ENCODE measurements at places on chromosomes 11 and 22. TPM values are rescaled to one million over a fixed set of nuclear protein-coding genes. Genes with fewer than 3 reads are reported as not detected.

The SLC22A25 gene
- not detected for total RNA-seq

The C22orf42 gene
- not detected for total RNA-seq

GRCh38 chr11:73402834-73403185 is 26.6 kb downstream of the RELT start:
- DNase-seq = no peak

DNA sequence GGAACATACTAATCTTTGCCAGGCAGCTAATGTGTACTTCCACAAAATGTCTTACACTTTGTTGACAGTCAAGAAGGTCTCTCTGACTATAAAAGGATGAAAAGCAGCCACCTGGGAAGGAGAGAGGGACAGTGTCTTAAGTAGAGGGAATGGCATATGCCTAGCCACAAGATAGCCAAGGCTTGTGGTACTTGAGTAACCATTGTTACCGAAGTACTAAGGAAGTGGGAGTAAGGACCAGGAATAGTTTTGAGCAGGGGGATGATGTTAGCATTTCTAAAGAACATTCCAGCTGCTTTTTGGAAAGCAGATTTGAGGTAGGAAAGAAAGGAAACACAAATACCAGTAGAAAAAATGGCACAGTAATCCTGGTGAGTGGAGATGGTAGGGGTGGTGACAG is 3.4 kb downstream of the TMEM126A start:
- DNase-seq = no peak

GRCh38 chr11:4682623-4683419 is 14.8 kb downstream of the OR51E2 start:
- DNase-seq = no peak

DNA sequence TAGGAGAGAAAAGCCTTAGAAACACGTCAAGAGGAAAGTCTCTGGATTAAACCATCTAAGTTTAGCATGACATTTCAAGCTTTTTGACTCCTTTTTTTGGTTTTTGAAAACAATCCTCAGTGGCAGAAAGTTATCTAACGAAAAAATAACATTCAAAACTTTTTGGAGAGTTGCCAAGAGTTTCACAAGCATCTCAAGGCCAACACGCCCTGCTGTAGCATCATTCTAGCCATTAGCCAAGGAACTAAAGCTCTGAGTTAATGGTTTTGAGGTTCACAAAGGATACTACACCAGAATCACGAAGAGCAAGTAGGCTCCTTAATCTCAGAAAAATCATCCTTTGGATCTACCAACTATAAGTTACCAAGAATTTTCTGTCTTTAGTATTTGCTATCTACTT is 94.8 kb downstream of the PICALM start:
- no peak for DNase-seq

DNA sequence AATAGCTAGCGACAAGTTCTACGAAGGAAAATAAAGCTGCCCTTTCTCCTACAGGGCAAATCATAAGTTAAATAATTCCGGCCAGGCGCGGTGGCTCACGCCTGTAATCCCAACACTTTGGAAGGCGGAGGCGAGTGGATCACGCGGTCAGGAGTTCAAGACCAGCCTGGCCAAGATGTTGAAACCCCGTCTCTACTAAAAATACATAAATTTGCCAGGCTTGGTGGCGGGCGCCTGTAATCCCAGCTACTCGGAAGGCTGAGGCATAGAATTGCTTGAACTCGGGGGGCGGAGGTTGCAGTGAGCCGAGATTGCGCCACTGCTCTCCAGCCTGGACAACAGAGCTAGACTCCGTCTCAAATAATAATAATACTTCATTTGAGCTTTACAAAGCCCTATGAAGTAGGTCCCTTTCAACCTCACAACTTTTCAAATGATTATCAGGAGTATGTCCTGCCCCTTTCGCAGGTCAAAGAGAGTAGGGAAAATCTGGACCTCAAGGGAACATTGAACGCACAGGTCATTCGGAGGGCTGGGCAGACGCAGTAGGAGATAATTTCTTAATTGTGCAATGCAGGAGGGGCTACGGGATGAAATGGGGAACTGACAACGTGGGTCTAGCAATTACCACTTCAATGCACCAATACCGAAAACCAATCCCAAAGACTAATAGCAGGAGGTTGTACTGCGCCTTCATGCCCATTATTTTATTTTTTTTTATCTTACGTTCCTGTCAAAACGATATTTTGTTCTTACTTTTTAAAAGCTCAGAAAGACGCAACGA is 590 bp downstream of the COMMD9 start:
- DNase-seq = no peak

DNA sequence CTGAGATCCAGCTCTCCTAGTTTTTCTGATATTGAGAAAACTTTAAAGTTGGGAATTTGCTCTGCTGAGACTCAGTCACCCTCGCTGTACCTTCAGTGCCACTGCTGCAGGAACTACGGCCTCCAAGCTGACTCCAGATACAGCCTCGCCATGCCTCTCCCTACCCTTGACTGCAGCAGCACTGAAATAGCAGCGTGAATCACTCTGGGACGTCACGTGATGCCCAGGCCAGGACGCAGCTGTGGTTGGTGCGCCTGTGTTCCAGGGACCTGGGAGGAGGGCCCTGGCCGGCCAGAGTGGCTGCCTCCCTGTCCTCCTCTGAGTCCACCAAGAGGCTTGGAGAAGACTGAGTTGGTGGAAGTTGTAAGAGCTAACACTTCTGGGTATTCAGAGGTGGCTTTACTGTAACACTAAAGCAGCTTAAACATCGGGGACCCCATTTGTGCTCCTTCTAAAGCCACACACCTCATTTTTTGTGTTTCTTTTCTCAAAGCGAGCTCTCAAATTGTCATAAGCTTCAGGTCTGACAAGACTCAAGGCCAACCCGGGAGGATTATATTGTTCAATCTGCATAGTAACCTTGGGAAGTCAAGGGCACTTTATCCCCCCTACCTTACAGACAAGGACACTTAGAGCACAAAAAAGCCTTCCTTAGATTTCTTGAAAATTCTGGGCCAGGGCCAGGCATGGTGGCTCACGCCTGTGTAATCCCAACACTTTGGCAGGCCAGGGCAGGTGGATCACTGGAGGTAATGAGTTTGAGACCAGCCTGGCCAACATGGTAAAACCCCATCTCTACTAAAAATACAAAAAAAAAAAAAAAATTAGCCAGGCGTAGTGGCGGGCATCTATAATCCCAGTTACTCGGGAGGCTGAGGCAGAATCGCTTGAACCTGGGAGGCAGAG is 4.2 kb upstream of the STIP1 start:
- no peak for DNase-seq

Data from epithelial cell of proximal tubule (primary cell).